ENCODE measurements at places on chromosomes 7 and 10.

DNA sequence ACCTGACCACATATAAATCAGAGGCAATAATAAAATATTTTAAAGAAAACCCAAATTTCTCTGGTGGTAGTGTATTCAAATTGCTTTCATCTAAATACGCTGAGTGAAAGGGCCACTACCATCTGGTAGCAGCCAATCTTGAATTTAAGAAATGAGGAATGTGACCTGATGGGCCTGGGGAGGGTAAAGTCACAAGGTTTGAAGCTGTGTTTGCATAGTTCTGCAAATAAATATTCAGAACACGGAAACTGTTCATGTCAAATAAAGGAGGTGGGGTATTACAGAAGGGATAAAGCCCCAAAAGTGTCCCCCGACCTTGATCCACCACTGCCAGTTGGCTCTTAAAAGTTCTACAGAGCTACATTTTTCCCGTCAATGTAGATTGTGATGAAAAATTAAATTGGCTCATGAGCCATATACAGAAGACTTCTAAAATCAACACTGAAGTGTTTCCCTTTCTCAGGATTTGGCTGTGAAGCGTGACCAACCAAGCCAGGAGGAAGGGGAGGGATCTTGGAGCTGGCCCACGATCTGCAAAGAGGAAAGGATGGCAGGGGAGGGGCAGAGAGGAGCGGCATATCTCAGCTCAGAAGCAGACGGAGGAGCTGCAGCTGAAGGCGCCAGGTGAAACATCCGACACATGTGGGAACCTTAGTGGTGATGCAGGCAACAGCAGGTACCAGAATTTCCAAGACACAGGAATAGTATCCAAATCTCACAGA is 39.6 kb downstream of the MPP7 start:
- DNase-seq = no peak

GRCh38 chr7:80681272-80681885 is 42.9 kb downstream of the CD36 start:
- DNase-seq = no peak

GRCh38 chr7:151490456-151491105 is 29.1 kb downstream of the RHEB start:
- DNase-seq = no peak

DNA sequence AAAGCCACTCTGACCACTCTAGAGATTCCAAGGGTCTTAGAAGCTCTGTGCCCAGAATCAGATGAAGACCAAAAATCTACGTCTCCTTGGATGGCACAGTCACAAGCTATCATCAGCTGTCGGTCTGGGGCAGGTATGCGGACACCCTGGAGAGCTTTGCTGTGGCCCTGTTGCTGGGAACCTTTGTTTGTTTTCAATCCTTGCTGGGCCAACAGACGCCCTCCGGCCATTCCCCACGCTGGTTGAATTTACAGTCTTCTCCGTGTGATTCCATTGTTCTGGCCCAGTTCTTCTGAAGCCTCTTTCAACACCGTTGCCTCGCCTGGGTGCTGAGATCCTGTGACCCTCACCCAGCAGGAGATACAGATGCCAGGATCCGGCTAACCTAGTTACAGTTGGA is 149.4 kb upstream of the PFKP start:
- DNase-seq = no peak

- DNase-seq = no peak
These were observed 87.8 kb upstream of the RHEB start for GRCh38 chr7:151607464-151607867.

DNA sequence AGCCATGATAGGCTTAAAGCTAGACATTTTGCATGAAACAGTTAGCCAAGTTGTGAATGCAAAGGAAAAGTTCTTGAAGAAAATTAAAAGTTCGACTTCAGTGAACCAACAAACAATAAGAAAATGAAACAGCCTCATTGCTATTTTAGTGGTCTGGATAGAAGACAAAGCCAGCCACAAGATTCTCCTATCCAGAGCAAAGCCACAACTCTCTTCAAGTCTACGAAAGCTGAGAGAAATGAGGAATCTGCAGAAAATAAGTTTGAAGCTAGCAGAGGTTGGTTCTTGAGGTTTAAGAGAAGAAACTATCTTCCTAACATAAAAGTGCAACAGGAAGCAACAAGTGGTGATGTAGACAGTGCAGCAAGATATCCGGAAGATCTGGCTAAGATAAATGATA is 271.4 kb upstream of the GRM3 start:
- no peak for DNase-seq

GRCh38 chr7:153835712-153836265 is 216.4 kb upstream of the DPP6 start:
- no peak for DNase-seq

- no peak for DNase-seq
These were observed 315.2 kb downstream of the GATA3 start for GRCh38 chr10:8369666-8370065.

GRCh38 chr7:54813398-54813797 is 54.4 kb upstream of the SEC61G start:
- DNase-seq = no peak

Data from GF-D8 (cell line).